ENCODE measurements at places on chromosomes 4 and X.

GRCh38 chr4:159480826-159481225 lies 377.9 kb downstream of the RAPGEF2 start:
- DNase-seq, result no peak

DNA sequence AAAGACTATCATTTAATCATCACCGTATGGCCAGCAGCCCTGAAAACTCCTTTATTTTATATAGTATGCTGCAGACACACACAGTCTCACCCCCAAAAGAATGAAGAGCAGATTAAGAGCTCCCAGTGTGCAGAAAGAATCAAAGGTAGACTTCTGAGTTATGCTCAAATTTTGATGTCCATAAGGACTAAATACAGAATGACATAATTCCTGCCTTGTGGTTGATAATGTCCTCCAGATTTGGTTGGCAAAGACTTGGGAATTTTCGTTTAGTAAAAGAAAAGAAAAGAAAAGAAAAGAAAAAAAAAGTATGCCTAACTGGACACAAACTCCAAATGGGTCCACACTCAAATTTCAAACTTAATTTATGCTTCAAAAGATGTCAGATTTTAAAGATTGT lies 118.1 kb upstream of the PLAC1 start:
- no peak for DNase-seq

DNA sequence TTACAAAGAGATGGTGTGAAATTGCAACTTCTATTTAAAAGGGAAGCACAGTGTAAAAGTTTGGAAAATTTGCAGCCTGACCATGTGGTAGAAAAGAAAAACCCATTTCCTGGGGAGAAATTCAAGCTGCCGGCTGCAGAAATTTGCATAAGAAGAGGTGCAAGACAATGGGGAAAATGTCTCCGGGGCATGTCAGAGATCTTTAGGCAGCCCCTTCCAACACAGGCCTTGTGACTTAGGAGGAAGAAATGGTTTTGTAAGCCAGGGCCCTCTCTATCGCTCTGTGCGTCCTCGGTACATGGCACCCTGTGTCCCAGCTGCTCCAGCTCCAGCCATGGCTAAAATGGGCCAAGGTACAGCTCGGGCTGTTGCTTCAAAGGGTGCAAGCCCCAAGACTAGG lies 40.4 kb downstream of the CCDC158 start:
- peak; percentile 11 for DNase-seq

DNA sequence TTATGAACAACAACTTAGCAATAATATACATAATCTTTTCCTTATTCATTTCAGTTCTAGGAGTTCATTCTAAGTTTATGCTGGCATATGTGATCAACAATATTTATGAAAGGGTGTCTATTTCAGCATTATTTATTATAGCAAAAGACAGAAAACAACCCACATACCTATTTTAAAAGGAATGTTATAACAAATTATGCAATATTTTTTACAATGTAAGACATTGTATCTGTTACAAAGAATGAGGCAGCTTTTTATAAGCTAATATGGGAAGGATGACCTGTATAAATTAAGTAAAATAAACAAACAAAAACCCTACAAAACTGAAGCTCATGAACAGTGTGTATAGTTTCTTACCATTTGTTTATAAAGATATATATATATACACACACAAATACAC lies 42.7 kb downstream of the AGTR2 start:
- DNase-seq, result no peak

- peak; percentile 53 for DNase-seq
Measured at GRCh38 chr4:121057466-121057922, 14.8 kb downstream of the NDNF start.

DNA sequence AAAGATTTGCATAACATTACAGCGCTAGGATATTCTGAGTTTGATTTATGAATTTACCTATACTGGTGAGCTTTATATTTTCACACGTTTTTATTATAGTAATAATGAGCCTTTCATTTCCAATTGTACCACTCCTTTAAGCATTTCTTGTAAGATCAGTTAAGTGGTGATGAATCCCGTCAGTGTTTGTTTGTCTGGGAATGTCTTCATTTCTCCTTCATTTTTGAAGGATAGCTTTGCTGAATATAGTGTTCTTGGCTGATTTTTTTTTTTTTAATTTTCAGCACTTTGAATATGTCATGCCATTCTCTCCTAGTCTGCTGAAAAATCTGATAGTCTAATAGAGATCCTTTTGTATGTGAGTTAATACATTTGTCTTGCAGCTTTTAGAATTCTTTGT lies 70.1 kb downstream of the IL15 start:
- no peak for DNase-seq

GRCh38 chr4:103307453-103308247 lies 109.5 kb upstream of the CENPE start:
- no peak for DNase-seq

GRCh38 chr4:111650674-111651086 lies 494.6 kb upstream of the FAM241A start:
- no peak for DNase-seq

- DNase-seq, result no peak
Measured at GRCh38 chrX:124242131-124242530, 90.3 kb upstream of the TEX13D start.

DNA sequence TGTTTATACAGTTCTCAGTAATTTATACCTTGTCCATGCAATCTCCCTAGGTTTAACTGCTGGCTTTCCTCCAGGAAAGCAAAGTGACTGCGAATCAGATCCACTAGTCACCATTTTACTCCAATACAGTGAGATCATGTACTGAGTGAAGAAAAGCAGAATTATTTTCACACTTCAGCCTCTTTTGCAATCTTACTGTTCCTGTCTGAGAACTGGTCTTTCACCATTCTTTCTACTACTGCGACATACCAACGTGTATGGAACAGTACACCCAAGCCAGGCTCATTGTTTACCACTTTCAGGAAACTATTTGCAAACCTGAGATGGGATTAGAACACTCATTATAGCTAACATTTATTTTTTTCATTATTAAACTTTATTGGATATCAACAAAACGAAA lies 8.0 kb upstream of the MSL3 start:
- DNase-seq, result no peak

- peak; percentile 66 for DNase-seq
Measured at GRCh38 chrX:15471028-15471427, 22.1 kb downstream of the PIR start.

GRCh38 chr4:105483840-105484239 lies 10.0 kb upstream of the PPA2 start:
- DNase-seq, result no peak

- no peak for DNase-seq
Measured at GRCh38 chrX:37782359-37782758, 2.5 kb downstream of the CYBB start.

- no peak for DNase-seq
Measured at GRCh38 chrX:68098431-68098830, 334.9 kb downstream of the OPHN1 start.
